NCI-H1105 (cell line): ENCODE measurements at places on chromosomes 12 and 14.

GRCh38 chr12:26119391-26119989 is 5.3 kb downstream of the BHLHE41 start:
- DNase-seq = peak; percentile 36

- DNase-seq = no peak
These were observed 92.7 kb upstream of the RESF1 start for GRCh38 chr12:31866523-31866922.

DNA sequence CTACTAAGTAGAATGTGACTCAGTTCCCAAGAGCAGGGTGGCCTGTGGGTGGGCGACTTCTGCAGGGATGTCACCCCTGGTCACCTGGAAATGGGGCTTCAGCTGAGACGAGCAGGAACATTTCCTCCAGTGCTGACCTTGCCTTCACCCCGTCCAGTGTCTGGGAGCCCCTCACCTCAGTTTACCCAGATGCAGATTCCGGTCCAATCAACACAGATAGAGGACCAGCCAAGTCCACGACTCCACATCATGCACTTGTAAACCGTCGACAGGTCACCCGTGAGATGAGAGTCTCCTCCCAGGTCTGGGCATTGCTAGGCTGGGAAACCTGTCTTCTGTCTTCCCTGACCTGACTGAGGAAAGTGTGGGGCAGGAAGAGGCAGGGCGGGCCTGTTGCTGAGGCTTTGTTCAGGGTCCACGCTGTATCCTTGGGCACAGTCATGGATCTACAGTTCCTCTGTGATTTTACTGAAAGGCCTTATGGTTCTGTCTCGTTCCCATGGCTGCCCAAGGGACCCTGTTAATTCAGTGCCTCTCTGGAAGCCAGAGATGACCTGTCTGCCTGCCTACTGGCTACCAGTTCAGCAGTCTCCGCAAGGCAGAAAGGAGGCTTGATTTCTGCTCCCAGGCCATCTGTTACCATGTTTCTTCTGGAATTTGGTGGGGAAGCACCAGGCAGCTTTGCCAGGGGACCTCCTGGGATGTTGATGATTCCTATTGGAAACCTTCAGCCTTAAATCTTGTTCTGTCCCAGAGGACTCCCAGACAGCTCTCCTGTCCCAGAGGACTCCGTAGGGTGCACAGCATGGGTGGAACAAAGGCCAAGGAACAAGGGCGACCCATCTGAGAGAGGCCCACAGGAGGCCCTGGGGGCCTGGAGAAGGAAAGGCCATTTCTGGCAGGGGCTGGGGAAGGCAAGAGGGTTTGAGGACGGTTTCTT is 288.5 kb upstream of the RTL1 start:
- DNase-seq = no peak

DNA sequence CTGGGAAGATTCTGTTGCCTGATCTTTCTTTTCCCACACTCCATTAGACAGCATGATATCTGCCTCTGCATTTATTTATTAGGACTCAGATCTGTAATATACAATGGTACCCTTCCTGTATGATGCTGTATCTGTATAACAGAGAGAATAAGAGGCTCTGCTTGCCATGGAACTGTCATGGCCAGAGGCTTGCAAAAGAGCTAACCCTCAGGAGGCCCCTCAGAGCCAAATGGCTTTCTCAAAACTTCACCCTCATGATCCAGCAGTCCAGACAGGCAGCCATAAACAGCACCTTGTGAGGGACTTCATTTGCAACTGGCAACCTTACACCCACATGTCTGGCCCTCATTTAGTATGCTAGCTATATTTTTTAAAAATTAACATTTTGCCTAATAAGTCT is 57.6 kb downstream of the TMEM30B start:
- no peak for DNase-seq

DNA sequence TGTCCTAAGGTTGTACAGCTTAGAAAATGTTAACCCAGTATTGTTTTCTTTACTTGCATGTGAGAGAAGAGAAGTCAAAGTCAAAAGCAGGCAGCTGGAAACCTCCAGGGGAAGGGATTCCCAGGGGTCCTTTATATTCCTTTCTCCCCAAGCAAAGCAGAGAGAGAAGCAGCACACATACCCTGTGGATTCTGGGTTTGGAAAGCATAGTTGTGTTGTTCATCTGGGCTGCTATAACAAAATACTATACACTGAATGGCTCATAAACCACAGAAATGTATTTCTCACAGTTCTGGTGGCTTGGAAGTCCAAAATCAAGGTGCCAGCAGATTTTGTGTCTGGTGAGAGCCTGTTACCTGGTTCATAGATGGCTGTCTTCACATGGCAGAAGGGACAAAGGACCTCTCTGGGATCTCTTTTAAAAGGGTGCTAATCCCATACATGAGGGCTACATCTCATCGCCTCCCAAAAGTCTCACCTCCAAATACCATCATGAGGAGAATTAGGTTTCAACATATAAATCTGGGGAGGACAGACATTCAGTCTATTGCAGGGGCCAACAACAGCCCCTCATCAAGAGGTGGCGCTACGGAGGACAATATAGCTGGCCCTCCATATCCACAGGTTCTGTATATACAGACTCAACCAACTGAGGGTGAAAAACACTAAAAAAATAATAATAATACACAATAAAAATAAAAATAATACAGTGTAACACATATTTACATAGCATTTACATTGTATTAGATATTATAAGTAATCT is 19.3 kb upstream of the PCNX1 start:
- no peak for DNase-seq

- DNase-seq = no peak
These were observed 4.7 kb downstream of the ADCK1 start for GRCh38 chr14:77804592-77804991.

DNA sequence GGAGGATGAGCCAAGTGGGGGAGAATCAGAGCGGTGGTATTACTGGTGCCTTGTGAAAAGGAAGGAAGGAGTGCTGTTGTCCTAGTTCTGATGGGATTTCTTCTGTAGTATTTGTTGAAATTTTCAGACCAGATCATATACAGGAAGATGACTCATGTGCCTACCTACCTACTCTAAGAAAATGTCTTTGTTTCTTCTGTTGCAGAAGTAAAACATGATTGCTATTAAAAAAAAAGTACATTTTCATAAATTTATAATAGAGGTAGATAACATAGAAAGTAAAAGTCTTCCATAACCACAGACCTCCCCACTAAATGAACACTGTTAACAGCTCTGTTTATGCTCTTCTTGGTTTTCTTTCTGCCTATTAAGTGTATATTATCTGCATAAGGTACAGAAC is 26.9 kb downstream of the SAMD4A start:
- DNase-seq = no peak

DNA sequence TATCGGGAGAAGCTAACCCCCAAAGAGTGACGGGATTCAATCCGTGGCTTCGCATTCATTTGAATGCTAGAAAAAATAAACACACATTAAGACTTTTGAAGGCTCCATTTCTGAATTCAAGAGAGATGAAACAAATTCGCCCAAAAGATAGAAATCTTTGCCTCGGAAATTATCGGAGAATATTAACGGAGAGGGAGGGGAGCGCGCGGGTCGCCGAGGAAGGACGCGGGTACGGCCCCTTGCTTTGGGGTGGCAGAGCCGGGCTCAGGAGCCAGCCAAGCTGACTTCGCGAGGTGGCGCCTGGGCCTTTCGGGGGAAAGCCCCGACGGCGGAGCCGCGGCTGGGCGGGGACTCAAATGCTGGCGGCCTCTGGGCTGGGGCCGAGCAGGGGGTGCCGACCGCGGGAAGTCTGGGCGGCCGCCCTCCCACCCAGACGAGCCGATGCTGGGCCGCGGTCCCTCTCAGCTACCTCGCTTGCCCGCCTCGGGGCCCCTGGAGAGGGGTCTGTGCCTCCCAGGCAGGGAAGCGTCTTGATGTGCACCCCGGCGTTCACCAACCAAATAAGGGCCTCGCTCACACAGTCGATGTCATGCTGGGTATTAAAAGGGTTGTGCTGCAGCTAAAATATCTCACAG is 14.7 kb downstream of the NKX2-1 start:
- no peak for DNase-seq

GRCh38 chr14:96754845-96755184 is 42.4 kb upstream of the VRK1 start:
- no peak for DNase-seq

DNA sequence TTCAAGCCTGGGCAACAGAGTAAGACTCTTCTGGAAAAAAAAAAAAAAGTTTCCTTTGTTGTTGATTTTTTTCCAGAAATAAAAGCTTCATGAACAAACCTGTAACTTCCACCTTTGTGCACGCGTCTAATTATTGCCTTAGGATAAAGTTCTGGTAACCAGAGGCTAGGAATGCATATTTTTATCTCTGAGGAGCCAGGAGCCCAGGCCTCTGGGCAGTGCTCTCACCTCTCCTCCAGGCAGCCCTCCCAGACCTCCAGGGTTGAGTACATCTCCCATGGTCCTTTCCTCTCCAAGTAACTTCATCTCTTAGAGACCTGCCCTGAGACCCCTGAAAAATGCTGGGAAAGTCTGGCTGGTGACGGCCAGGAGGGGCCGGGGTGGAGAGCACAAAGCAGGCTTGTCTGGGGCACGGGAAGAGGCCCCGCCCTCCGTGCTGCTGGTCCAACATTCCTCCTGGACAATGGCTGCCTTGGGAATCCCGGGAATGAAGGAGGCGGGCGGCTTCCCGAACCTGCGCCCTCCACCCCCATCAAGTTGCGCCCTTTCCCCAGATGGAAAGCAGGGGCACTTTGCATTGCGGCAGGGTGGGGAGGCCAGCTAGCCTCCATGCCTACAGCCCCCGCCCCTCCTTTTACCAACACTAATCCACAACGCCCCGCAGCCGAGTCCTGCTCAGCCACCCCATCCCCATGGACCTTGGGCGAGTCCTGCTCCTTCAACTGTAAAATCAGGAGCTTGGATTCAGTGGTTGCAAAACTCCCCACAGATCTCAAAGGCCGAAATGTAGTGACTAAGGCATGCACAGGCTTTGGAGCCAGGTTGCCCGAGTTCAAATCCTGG is 7.3 kb upstream of the FIGNL2 start:
- DNase-seq = no peak

- no peak for DNase-seq
These were observed 77.7 kb downstream of the PLXNC1 start for GRCh38 chr12:94225947-94226630.

GRCh38 chr12:81723361-81723760 is 35.8 kb downstream of the PPFIA2 start:
- DNase-seq = no peak

DNA sequence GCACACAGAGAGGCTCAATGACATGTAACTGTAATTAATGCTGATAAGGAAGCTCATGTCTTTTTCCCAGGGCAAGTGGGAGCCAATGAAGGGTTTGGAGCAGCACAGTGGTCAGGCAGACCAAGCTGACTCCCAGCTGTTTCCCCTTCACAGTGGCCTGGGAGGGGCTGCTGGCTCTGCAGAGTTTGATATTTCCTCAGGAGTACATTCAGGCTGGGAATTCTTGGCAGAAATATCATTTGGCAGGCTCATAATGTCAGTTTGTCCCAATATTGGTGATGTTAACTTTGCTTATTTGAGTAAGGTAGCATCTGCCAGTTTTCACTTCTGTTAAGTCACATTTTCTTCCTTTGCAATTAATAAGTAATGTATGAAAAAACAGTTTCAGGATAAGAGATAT is 247.0 kb downstream of the EMP1 start:
- no peak for DNase-seq

DNA sequence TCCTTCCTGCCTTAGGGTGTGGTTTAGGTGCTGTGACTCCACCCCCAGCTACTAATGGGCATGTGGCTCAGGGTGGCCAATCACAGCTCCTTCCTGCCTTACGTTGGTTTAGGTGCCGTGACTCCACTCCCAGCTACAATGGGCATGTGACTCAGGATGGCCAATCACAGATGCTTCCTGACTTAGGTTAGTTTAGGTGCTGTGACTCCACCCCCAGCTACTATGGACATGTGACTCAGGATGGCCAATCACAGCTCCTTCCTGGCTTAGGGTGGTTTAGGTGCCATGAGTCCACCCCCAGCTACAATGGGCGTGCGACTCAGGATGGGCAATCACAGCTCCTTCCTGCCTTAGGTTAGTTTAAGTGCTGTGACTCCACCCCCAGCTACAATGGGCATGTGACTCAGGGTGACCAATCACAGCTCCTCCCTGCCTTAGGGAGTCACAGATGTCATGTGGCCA is 163.9 kb downstream of the TBX5 start:
- no peak for DNase-seq

GRCh38 chr12:27426743-27427487 is 19.6 kb upstream of the SMCO2 start:
- DNase-seq = no peak

DNA sequence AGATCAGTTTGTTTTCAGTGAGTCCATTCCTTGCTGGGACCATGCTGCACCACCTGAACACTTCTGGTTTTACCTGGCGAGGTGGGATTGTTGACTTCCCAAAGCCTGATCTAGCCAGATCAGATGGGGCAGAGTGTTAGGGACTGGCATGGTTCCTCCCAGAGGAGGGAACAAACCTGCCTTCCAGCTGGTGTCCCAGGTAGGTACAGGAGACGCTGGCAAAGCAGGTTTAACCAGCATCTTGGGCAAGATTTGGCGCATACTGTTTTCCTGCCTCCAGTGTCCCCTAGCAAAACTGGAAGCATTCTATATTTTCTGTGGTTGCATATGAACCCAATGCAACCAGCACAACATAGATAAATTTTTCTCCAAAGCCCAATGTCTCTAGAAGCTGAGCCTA is 14.6 kb upstream of the FOS start:
- DNase-seq = no peak

DNA sequence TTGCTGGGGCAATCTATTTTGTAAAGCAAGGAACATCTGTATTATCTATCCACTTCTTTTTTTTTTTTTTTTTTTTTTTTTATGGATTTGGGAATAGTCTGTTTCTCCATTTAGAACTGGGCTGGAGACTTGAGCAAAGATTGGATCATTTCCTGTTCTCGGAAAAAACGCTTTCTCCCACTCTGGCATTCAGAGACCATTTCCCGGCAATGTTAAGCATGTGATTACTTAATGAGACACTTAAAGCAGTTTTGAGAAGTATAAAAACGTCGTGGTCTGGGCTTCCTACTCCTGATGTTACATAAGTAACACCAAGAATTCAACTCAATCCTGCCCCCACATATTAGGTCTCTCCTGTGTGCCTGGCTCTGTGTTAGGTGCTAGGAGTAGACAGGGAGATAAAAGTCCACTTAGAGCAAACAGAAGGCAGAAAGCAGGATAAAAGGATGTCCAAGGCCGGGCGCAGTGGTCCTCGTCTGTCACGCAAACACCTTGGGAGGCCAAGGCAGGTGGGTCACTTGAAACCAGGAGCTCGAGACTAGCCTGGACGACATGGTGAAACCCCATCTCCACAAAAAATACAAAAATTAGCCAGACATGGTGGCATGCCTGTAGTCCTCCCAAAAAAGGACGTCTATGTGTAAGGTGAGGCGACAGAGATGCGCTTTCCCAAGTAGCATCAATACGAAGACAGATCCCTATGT is 152.1 kb upstream of the GSC start:
- DNase-seq = no peak

- no peak for DNase-seq
These were observed 513.0 kb downstream of the NRXN3 start for GRCh38 chr14:78683206-78683605.

- no peak for DNase-seq
These were observed 129.1 kb upstream of the PPFIA2 start for GRCh38 chr12:81888106-81888740.

DNA sequence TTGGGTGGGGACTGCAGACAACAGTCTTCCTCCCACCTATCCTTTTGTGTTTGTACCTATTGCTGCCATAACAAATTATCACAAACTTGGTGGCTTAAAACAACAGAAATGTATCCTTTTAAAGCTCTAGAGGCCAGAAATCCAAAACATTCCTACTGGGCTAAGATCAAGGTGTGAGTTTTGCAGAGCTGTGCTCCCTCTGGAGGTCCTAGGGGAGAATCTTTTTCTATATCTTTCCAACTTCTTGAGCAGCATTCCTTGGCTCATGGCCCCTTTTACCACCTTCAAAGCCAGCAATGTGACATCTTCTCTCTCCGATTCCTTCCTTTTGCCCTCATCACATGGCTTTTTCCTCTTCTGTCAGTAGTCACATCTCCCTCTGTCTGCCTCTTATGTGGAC is 190.6 kb downstream of the TTC8 start:
- DNase-seq = no peak
